Choroid plexus epithelial cell (primary cell): ENCODE measurements at places on chromosomes 11 and 22.

GRCh38 chr22:41841085-41841712, 8.3 kb downstream of the SREBF2 start:
- DNase-seq: no peak

DNA sequence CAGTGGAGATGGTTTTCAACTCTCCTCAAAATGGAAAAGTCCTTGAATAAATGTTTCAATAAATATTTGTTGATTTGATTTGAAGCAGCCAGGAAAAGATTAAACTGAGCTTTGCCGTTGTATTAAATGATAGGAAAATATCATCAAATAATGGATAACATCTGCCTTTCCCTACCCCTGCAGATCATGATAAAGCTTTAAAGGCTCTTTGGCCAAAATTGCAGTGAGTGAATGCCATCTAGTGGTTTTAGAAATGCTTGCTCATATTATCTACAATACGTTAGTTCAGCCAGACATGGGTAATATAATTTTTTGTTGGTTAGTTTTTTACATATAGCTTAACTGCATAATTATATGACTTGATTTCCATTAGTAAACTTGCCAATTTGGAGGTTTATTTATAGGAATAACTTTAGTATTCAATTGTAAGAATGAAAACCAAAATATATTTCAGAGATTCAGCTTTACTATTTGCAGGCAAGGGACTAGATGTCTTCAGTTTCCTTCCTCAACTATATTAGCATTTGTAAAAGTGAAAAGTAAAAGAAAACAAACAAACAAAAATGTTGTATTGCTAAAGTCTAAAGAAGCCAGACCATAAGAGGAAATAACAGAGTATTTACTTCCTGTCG, 159.2 kb downstream of the MSANTD4 start:
- DNase-seq: peak; percentile 80

DNA sequence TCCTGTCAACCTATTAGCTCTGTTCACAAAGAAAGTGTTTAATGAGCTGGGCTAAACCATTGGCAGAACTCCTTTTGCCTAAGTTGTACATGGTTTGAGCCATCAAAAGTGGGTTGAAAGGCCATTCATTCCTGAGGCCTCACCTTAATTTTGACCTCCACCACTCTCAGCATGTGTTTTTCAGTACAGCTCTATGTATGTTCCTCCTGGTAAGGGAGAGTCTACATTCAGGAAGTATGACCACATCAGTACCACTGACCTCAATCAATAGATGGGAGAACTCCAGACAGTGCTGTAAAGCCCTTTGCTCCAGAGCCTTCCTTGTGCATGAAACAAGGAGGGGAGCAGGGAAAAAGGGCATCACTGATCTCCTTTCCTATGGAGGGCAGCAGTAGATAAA, 87.8 kb upstream of the CARD18 start:
- DNase-seq: peak; percentile 83

GRCh38 chr11:82082976-82083375, 650.7 kb downstream of the FAM181B start:
- DNase-seq: no peak

- no peak for DNase-seq
Measured at GRCh38 chr22:23571486-23571885, 8.6 kb downstream of the IGLL1 start.

DNA sequence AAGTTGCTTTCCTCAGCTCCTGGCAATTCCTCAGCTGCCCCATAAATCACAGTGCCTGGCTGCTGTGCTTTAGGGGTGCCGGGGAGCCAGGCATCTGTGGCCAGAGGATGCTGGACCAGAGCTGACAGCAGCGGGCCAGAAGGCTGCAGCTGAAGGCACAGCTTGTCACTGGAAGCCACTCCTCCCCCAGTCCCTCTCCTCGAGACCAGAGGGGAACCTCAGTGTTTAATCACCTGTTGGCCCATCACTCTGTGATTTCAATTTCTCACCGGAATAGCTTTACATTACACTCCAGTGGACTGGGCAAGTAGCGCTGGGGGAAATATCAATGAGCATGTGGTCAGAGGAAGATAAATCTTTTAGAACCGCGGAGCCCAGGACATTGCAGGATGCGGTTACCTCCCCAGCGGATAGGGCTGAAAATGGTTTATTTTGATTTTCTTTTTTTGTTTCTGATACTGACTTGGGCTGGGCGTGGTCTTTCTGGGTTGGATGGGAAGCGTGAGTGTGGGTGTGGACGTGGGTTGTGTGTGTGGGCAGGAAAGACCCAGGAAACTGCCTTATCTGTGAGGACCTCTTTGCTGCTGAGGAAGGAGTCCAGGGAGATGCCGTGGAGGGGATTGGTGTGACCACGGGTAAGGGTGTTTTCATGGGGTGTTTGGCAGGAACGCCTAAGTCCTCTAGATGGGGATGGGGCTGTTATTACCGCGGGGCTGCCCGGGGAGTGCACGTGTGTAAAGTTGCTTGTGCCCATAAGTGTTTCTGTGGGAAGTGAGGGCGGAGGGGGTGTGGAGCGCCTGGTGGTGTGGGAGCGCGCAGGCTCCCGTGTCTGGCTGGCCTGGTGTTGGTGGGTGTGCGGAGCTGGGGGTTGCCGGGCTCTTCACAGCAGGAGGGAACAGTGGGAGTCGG, 4.0 kb downstream of the DAGLA start:
- peak; percentile 50 for DNase-seq
